Natural killer cell treated with Interleukin-12 subunit alpha and Interleukin-12 subunit beta and Interleukin-15 and Interleukin-18, amount 100 ng/mL, for 72 hours (primary cell): ENCODE measurements at places on chromosomes 2 and 18. TPM values are rescaled to one million over a fixed set of nuclear protein-coding genes. Genes with fewer than 3 reads are reported as not detected.

The RAPGEF4 gene
- total RNA-seq = not detected

- no peak for DNase-seq
Measured at GRCh38 chr18:3402982-3403451, 47.0 kb upstream of the TGIF1 start.

GRCh38 chr2:146481629-146482028, 1363.2 kb upstream of the ACVR2A start:
- DNase-seq = no peak

DNA sequence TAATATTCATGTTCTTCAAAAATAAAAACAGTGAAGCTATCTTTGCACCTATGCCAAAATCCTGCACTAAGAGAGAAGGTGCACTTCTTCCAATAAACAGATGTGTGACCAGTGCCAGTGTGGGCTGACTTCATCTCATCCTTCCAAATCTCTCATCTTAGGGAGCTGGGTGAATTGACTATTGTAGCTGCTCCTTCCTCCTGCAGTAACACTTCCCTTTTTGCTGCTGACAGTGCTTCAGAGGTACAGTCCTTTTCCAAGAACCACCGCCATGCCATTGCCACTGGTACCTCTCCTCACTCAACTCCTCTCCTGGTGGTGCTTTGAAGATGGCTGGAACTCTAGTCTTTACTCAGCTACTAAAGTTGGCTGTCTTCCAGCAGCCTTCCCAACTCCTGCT, 42.1 kb upstream of the ARHGAP25 start:
- no peak for DNase-seq

GRCh38 chr2:68246396-68246795, 5.9 kb downstream of the PPP3R1 start:
- no peak for DNase-seq

- DNase-seq = no peak
Measured at GRCh38 chr2:27016801-27017325, 15.9 kb upstream of the TMEM214 start.

DNA sequence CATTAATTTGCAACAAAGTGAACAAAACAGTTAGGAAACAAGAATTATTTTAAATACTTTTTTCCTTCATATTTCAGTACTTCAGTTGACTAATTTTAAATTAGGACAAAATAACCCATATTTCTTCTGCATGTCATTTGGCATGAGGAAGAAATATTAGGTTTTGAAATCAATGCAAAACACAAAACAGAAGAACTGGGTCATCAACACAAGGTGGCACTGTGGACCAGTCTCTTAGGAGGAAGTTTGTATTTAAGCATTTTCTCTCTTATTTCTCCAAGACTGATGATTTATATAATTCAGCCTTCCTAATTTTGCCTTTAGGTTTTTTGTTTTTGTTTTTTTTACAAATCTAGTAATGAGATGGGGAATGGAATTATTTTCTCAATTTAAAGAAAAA, 352.8 kb upstream of the KCNH7 start:
- no peak for DNase-seq

The DUSP11 gene
- 30.7 TPM for total RNA-seq

- no peak for DNase-seq
Measured at GRCh38 chr2:182824056-182824766, 42.2 kb downstream of the FRZB start.

The MEMO1 gene
- 68.1 TPM for total RNA-seq

The FOXI3 gene
- total RNA-seq = not detected

- DNase-seq = no peak
Measured at GRCh38 chr2:200749631-200750322, 61.9 kb upstream of the BZW1 start.

- DNase-seq = no peak
Measured at GRCh38 chr2:219627103-219628100, at the start of gene SLC4A3. Gene SLC4A3 (plus strand): TSS chr2:219627630. CDS start chr2:219627993, 363 bp downstream.

DNA sequence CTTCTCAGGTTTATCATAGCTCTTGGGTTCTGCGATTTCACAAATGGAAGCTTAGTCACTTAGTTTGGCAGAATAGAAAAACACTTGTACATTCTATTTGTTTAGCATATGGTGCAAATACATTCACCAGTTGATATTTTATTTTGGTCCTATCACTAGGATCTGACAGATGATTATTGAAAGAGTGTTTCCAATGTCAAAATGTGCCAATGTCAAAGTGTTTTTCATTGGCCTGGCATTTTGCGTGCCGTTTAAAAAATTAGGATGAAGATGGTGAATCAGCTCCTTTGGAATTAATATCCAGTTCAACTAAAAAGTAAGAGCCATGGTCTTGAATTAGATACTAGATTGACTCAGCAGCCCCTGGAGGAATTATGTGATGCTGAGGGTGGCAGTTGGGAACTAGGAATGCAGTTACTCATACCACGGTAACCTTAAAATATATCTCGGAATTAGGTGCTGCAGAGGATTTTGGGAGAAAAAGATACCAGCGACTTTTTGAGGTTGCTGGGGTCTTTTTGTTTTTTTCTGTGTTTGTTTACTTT, 87.0 kb downstream of the SPHKAP start:
- no peak for DNase-seq

DNA sequence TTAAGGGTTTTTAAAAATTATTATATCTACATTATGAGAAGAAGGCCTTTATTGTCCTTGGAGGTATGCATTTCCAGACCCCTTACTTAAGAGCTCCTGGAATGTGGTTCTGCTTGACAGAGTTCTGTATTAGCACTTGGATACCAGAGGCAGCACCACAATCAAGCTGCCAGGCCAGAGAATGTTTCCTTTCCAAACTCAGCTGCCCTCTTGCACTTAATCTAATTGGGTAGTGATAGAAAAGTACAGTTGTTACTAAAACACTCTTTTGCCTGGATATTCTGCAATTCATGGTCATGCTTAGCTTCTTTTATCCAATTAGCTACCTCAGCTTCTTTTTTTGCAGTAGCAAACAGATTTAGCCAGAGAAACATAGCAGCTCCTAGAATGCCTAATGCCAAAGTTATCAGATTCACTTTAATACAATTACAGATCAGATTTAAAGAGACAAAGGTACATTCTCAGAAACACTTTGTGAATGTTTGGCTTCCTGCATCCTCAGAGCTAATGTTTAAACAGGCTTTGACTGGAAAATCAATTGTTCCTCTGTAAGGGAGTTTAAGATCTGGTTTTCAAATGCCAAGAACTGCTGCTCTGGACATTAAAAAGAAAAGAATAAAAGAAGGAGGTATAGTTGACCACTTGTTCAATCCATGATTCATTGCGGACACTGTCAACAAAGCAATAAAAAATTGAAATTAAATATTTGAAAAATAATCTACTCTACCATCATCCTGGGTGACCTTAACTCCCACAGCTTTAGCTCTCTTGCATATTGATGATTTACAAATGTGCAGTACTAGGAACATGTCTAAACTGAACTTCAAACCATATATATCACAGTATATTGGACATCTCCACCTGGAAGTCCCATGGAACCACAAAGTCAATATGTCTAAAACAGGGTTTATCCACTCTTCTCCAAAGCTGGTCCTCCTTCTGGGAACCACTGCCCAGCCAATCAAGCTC, 12.8 kb downstream of the NOSTRIN start:
- DNase-seq = no peak

The SFTPB gene
- total RNA-seq = not detected

The SAP130 gene
- total RNA-seq = 31.2 TPM

- no peak for DNase-seq
Measured at GRCh38 chr2:142165790-142166189, 35.0 kb upstream of the LRP1B start.

The CERKL gene
- not detected for total RNA-seq

DNA sequence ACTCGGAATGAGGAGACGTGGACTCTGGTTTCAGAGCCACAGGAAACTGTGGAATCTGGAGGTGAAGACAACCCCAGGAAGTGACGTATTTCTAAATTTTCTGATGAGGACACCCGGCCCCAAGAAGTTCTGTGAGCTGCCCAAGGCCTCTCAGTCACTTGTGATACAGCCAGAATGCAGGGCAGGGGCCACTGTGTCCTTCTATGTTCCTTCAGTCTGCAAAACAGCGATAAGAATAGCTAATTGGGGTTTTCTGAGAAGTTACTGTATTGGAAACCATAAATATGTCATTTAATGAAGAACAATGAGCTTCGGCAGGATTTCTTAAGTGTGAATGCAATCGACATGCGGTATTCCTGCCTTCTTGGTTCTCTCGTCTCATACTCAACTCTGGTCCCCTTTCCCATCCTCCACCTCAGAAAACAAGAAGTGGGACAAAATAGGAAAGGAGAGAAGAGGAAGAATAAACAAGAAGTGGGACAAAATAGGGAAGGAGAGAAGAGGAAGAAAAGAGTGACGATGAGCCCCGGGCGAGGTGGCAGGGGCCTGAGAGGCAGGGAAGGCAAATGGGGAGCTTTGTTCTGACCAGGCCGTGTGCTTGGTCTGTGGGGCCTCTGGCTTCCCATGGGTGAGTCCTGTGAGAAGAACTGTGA, 282.0 kb upstream of the REV1 start:
- DNase-seq = no peak

DNA sequence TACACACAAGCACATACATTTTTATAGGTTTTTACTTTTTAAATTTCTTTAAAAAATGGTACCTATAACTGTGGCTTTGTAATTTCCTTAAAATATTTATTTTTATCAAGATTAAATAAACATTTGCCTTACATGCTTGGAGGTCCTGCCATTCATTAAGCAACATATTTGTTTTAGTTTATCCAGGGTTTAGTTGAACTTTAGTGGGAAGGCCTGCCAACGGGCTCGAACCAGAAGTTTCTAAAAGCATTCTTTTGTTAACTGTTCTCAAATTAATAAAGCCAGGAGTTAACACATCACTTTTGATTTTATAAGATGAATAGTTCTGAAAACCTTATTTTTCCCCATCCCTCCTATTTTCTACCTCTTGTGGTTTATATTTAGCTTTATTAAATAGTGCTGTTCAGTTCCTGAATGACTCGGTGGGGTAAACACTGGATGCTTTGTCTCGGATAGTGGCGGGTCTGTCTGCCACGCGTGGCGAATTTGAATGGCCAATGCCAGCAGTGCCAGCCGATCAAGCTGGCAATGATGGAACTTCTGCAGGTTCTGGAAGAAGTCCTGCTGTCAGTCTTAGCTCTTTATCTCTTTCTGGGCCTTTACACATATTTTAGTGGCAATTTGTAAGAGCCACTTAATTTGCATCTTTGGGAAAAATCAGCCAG, 32.2 kb downstream of the SH3YL1 start:
- no peak for DNase-seq

The HTR2B gene
- not detected for total RNA-seq
